ENCODE measurements at places on chromosomes 7 and 10.

DNA sequence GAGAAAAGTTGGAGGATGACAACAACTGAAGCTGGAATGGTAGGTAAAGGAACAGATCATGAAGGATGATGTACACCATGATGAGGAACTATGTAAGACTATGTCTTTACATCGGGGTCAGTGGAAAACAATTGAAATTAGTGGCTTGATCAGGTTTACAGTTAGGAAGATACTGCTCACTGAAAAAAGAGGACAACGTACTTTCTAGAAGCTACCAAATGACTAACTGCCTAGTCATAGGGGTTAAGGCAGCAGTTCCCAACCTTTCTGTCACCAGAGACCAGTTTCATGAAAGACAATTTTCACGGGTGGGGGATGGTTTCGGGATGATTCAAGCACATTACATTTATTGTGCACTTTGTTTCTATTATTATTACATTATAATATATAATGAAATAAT lies 91.6 kb upstream of the ANKRD1 start:
- H3K4me3 ChIP-seq = no peak overlapping the region
- no peaks in the 10 kb centered on the region for H3K4me1 ChIP-seq
- H3K36me3 ChIP-seq = no peaks in the 10 kb centered on the region
- DNase-seq = no peak
- H3K27me3 ChIP-seq = no peaks in the 10 kb centered on the region

DNA sequence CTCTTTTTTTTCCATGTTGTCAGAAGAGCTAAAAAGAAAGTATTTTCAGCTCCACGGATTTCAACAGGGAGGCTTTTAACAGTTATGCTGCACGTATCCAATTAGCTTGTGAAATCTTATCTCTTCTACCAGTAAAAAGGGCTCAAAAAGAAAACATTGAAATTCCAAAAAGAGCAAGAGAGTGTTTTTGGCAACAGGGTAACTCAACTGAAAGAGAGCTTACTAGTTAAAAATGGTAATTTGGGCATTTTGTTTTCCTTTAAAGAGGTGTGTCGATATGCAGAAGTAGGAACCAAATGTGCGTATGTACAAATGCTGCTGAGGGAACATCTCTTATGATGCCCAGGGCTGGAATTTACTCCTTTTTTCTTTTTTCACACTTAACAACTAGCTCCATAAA lies 292.8 kb downstream of the PRKG1 start:
- H3K36me3 ChIP-seq = no peaks in the 10 kb centered on the region
- no peak overlapping the region for H3K27ac ChIP-seq
- DNase-seq = no peak
- H3K27me3 ChIP-seq = peaks cover 16% of the 10 kb centered on the region

GRCh38 chr10:31756729-31757110 lies 171.9 kb downstream of the ARHGAP12 start:
- H3K36me3 ChIP-seq = no peaks in the 10 kb centered on the region
- peaks cover 55% of the 10 kb centered on the region for H3K4me1 ChIP-seq
- no peak overlapping the region for H3K27ac ChIP-seq
- no peak overlapping the region for H3K4me3 ChIP-seq

DNA sequence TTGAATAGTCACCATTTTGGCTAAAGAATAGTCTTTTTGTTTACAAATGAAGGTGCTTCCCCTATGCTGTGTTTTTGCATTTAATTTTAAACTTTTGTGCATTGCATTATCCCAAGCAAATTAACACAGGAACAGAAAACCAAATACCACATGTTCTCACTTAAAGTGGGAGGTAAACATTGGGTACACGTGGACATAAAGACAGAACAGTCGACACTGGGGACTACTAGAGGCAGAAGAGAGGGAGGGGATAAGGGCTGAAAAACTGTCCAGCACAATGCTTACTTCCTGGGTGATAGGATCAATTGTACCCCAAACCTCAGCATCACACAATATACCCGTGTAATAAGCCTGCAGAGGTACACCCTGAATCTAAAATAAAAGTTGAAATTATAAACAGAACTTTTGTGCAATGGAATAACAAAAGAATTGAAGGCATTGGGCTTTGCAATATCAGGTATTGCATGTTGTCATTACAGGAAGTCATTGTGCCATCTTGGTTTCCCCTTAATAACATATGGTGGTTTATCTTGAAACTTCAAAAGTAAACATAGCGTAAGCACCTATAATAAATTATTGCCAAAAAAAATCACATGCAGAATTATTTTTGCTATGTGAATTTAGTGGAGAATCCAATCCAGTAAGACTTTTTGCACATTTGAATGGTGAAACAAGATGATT lies 16.1 kb downstream of the ADD3 start:
- no peak overlapping the region for H3K4me3 ChIP-seq
- DNase-seq = no peak

DNA sequence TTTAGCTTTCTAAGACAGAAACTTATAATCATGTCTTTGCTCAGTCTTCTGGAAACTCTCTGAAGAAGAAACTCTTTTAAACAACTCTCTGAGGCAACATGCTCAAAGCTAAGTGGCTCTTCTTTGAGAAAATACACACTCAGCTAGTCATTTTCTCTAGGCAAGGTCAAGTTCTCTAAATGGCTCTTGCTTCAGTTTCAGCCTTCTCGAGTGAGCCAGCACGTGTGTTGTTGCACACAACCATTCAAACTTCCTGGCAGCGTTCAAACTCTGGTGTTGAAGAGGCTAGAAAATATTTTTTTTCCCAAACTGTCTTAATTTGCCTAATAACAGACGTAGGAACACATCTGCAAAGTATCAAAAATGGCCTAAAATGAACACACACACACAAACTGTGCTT lies 129.1 kb downstream of the THSD7A start:
- no peaks in the 10 kb centered on the region for H3K27me3 ChIP-seq
- no peaks in the 10 kb centered on the region for H3K36me3 ChIP-seq
- H3K27ac ChIP-seq = no peak overlapping the region
- H3K4me3 ChIP-seq = no peak overlapping the region

GRCh38 chr7:3120513-3120912 lies 76.8 kb upstream of the CARD11 start:
- H3K4me1 ChIP-seq = no peaks in the 10 kb centered on the region
- no peak for DNase-seq
- H3K36me3 ChIP-seq = no peaks in the 10 kb centered on the region
- H3K27ac ChIP-seq = no peak overlapping the region
- peaks cover 22% of the 10 kb centered on the region for H3K27me3 ChIP-seq
- H3K4me3 ChIP-seq = no peak overlapping the region

GRCh38 chr7:139061416-139061815 lies 25.6 kb upstream of the ZC3HAV1L start:
- H3K36me3 ChIP-seq = peaks cover 21% of the 10 kb centered on the region
- DNase-seq = no peak
- no peak overlapping the region for H3K27ac ChIP-seq
- H3K27me3 ChIP-seq = no peaks in the 10 kb centered on the region
- no peak overlapping the region for H3K4me3 ChIP-seq
- H3K4me1 ChIP-seq = no peaks in the 10 kb centered on the region

Data from HCT116 (cell line).